ENCODE measurements at places on chromosomes 4 and X.
A peak's percentile ranks its signal among the peaks of the same experiment; 100 is the strongest.

- peak; percentile 60 for DNase-seq
Measured at GRCh38 chr4:39446842-39447573, 11.7 kb downstream of the RPL9 start.

DNA sequence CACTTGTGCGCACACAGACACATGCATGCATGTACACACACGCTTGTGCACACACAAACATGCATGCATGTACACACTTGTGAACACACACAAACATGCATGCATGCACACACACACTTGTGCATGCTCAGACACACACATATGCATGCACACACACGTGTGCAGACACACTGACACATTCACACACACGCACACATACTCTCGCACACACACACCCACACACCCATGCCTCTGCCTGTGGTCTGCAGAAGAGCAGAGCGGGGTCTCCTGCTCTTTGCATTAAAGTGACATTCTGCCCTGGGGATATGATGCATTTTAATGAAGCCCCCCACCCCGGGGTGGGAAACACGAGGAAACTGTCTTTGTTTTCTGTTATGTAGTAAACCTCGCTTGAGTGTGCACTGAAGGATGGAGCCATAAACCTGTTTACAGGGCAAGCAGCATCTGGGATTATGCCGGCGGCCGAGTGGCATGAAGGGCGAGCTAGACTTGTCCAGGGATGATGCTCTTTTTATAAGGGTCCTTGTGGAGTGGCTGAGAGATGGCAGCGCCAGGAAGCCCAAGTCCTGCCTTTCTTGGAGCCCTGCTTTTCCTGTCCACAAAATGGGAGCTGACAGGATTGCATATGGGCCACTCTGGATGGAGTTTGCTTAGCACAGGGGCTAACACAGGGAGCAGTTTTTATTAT is 17.8 kb downstream of the PSAPL1 start:
- no peak for DNase-seq

DNA sequence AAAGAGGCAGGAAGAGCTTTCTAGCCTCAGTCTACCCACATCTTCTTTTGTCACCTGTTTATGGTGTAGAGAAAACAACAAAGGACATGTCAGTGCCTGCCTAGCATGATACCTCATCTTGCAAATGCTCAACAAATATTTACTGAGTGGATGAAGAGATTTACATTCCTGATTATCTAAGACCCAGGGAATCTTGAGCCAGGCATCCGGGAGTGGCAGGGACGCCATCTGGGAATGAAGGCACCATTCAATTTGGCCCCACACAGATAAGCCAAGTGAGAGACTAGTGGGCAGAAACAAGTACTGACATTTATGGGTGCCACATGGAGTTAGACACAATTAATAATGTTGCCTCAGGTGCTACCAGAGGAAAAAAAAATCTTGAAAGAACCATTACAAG is 36.8 kb upstream of the CASK start:
- DNase-seq = no peak

DNA sequence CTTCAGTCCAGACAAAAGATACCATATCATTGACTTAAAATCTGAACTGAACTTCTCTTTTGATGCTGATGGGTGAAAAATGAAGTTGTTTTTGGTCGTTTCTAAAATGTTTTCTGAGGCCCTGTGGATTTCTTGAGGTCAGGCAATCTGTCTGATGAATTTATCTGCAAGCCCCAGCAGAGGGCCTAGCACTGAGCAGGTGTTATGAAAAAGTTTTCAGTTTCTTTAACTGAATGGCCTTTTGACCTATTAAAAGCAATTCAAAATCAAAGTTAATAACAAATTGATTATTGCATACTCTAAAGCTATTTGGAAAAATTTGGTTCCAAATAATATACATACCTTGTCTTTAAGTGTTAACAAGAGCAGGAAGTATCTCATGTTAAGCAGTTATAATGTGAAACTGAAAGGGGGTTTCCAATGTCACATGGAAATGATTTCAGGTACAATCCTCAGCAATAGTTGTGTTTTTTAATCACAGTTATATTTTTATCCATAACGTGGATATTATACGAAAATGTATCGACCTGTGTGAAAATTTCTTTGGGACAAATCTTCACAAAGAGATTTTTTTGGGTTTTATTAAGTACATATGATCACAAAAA is 285.0 kb downstream of the SPANXN1 start:
- no peak for DNase-seq

GRCh38 chrX:40179283-40179682 is 81.5 kb upstream of the BCOR start:
- no peak for DNase-seq

DNA sequence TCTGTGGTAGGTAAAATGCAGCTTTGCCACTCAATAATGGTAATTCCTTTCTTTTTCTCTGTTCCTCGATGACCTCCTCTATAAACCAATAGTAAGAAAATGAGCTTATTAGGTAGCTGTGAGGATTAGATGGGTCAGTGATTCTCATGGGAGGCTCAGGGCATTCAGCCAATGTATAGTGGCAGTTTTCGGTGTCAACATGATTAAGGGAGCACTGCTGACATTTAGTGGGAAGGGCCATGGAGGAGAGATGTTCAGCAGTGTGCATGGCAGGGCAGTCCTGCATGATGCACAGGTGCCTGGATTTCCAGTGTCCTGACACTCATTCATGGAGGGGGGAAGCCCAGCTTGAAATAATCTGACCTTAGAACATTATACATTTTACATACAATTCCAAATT is 232.8 kb downstream of the PDGFC start:
- DNase-seq = no peak

GRCh38 chr4:16199093-16199492 is 27.2 kb downstream of the TAPT1 start:
- DNase-seq = no peak

GRCh38 chrX:103776546-103776945 is at the start of gene PLP1:
Gene PLP1, plus strand, starts transcription at chrX:103776840. Its CDS starts 156 bp downstream, at chrX:103776996.
- no peak for DNase-seq

- DNase-seq = peak; percentile 39
Measured at GRCh38 chr4:2462218-2462991, 6.5 kb upstream of the RNF4 start.

- no peak for DNase-seq
Measured at GRCh38 chrX:69457756-69458155, 46.4 kb upstream of the NALF2 start.

DNA sequence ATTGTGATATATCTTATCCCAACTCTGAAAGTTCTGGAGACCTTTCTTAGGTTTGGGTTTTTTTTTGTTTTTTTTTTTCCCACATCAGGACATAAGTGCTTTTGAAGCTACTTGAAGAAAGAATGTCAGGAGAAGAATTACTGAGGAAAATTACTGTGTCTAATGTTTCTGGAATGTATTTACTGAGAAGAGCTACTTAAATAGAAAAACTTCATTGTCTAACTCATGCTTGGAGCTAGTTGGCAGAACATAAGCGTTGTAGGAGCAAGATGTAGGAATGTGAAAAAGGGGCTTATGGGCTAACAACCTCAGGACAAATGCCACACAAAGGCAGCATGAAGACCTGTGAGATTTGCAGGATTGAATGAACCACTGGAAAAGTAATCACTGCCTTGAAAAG is 166.6 kb upstream of the GLRA2 start:
- no peak for DNase-seq

Data from RWPE1 (cell line).